ENCODE measurements at places on chromosomes 11 and 22.

- DNase-seq = no peak
Observed at GRCh38 chr11:119134389-119134978, 13.1 kb downstream of the HINFP start.

DNA sequence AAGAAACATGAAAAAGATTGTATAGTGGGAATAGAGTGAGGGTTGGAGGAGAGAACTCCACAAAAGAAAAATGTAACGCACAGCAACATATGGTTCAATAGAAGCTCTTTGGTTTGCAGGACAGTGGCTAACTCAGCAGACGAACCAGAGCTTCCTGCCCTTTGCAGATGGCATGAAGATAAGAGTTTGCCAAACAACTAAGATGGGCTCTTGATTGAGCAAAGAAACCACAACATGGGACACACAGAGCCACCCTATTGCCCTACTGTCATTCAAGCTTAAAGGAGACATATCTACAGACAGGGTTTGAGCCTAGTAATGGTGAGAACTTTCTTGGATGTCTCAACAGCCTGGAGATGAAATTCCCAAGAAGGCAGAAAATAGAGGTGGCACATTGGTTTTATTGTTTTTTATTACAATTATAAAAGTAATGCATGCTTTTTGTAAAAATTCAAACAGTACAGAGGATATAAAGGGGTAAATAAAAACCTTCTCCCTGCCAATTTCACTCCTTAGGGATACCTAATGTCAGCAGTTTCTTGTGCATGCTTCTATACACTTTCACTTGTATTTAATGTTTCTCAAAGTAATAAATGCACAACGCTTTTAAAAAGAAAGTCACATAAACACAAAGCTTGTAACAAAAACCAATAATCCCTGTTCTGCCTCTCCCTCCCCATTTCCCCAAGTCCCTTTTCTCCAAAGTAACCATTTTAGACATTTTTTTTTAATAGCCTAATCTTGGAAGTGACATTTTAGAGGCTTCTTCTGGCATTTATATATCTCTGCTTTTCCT is 63.7 kb downstream of the COPB1 start:
- no peak for DNase-seq

- DNase-seq = no peak
Observed at GRCh38 chr11:63682066-63683021, 1.0 kb downstream of the RTN3 start.

DNA sequence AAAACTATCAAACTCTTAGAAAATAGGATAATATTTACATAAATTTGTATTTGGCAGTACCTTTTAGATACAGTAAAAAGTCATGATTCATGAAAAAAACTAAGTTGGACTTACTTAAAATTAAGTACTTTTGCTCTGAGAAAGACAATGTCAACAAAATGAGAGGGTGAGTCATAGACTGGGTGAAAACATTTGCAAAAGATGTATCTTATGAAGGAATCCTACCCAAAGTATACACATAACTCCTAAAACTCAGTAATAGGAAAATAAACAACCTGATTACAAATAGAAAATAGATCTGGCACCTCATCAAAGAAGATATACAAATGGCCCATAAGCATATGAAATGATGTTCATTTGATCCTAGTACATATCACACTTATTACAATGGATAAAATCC is 1154.6 kb downstream of the JRKL start:
- DNase-seq = no peak

- DNase-seq = no peak
Observed at GRCh38 chr11:47918882-47919495, 61.4 kb upstream of the PTPRJ start.

GRCh38 chr22:33920927-33921524 is 750 bp upstream of the LARGE1 start:
- DNase-seq = peak; percentile 64

DNA sequence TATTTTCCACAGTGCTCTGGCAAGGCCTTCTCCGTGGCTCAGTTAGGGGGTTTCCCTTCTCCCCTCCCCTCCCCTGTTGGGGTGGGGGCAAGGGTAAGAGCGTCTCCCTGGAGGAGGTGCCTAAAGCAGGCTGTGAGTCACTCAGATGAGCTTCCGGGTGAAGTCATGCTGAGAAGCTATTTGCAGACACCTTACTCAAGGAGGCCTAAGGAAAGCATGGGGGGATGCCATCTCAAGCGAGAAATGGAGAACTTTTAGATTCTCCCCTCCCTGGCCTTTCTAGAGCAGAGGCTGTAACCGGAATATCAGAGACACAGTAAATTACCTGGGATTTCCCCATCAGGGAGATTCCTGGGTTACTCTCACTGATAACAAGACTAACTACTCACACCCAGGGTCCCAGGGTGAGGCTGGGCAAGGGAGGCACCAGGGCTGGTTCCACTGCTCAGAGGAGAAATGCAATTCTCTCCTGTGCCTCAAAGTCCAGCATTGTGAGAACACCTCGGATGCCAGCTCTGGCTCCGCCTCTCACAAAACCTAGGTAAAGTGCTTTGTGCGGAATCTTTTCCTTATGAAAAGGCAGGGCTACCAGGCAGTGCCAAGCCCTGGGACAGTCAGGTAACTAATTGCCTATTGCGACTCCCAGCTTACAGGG is 123.6 kb downstream of the ABTB2 start:
- peak; percentile 5 for DNase-seq

GRCh38 chr22:38729946-38730345 is 24.2 kb downstream of the GTPBP1 start:
- no peak for DNase-seq

DNA sequence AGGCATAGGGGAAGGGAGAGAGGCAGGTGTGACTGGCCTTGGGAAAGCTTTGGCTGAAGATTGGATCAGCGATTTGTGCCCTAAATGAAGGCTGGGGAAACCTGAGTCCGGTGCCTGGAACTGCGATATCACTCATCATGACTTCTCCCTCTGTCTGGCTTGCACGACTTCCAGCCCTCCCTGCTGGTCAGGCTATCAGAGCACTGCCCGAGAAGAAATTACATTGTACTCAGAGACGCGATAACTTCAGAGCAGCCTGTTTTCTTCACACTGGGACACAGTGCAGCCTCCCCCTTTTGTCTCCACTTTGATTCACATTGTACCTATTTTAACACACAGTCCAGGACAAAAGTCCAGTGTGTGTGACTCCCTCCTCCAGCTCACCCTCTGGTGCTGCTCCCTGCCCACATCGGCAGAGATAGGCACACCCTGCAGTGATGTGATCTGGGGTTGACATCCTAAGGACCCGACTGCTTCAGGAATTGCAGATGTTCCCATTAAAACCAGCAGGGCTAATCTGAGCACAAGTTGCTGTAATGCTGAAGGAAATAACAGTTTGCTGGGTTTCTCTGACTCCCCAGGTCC is 62.1 kb upstream of the CADM1 start:
- no peak for DNase-seq

Measured in T-cell (primary cell).